ENCODE measurements at places on chromosomes 1 and 21. TPM values are rescaled to one million over a fixed set of nuclear protein-coding genes. Genes with fewer than 3 reads are reported as not detected.

UBE2U gene
- total RNA-seq: not detected

ARHGEF10L gene
- 20.8 TPM for total RNA-seq

DISP3 gene
- under 0.01 TPM for total RNA-seq

PRAMEF8 gene
- not detected for total RNA-seq

KCNH1 gene
- 0.22 TPM for total RNA-seq

PGLYRP4 gene
- total RNA-seq: not detected

KPRP gene
- not detected for total RNA-seq

ATF6 gene
- 23.9 TPM for total RNA-seq

ESRRG gene
- total RNA-seq: 0.12 TPM

PGLYRP3 gene
- total RNA-seq: not detected

PBX1 gene
- 62.4 TPM for total RNA-seq

STYXL2 gene
- total RNA-seq: not detected

TOE1 gene
- 25.2 TPM for total RNA-seq

IKBKE gene
- total RNA-seq: 14.3 TPM

AURKAIP1 gene
- total RNA-seq: 94.9 TPM

GNAT2 gene
- total RNA-seq: 0.33 TPM

CSMD2 gene
- total RNA-seq: 10.1 TPM

ATP1A2 gene
- total RNA-seq: not detected

CROCC gene
- total RNA-seq: 25.0 TPM

SPRR1A gene
- not detected for total RNA-seq

Measured in uterine smooth muscle cell (primary cell).